ENCODE measurements at places on chromosomes 7 and 10.
A peak's percentile ranks its signal among the peaks of the same experiment; 100 is the strongest.

- DNase-seq = no peak
Observed at GRCh38 chr10:101614663-101615524, 26.8 kb downstream of the DPCD start.

DNA sequence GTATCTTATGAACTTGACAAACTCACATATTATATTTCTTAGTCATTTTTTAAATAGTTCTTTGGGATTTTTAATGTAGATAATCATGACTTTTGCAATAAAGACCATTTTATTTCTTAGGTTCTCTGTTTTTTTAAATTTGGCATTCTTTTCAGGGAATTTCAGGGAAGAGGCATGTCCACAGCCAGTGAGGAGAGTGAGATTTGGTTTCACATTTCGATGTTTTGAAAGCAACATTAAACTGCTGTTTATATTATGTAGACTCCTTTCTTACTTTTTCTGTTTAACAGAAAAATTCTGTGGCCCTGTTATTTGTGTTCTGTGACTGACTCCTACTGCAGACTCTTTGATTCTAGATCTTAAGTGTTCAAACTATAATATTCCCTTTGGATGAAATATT lies 153.7 kb downstream of the FAM107B start:
- no peak for DNase-seq

DNA sequence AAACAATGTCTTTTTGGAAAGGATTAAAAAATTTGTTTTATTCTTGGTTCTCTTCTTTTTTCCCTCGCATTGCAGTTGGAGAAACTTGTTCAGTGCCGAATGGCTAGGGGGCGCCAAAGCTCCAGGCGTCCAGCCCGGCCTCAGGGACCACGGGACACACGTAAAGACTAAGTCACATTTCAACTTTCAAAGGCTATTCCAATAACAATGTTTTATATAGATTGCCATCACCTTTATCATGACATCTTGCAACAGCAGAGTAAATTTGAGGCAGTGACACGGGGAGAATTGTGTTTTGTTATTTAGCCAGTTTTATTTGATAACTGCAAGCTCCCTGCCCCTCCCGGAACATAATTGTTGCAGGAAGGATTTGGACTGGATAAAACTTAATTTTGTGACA lies 2.2 kb upstream of the IGFBP3 start:
- DNase-seq = peak; percentile 40

- DNase-seq = no peak
Observed at GRCh38 chr10:35438718-35439571, 102.6 kb downstream of the CCNY start.

GRCh38 chr7:131325179-131325840 lies 2.4 kb upstream of the MKLN1 start:
- no peak for DNase-seq

DNA sequence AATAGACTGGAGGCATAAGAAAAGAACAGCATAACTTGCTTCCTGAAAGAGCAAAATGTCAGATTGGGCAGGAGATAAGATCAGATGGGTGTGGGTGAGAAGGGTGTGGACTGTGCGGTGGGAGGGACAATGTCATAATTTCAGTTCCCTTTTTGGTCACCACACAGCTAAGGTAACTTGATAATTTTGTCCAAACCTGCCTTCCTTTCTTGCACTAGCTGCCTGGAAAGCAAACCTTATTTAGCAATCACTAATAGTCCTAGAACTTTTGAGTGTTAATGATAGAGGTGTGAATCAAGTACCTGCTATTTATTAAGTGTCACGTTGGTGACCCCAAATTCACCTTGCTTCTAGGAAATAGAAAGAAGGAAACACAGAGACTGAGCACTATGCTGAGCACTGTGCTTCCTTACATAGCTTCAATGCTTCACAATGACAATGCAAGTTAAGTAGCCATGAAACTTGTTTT lies 72.4 kb upstream of the SP4 start:
- DNase-seq = no peak

DNA sequence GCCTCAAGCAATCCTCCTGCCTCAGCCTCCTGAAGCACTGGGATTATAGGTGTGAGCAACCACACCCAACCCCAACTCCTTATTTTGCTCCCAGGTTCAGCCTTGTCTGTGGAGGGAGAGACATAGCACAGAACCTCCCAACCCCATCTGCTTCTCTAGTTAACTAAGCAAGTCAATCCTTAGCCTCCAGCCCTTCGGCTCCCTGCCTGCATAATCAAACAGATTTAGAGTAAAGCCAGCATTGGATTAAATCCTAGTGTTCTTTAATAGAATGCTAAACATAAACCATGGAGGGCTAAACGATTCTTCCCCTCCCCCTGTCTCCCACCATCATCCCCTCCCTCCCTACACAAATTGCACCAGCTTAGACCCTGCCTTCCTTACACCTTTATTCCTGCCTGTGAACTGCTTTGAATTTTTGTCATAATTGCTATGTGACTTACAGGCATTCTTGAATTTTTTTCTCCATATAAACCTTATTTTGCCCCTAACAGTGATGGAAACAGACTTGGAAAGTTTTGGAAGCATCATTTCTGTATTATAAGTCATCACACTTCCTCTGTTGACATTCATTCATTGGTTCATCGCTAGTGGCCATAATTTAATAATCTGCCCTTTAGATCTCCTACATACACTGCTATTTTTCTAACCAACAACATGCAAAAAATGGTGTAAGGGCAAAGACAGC lies 72.6 kb upstream of the TOMM7 start:
- DNase-seq = no peak

DNA sequence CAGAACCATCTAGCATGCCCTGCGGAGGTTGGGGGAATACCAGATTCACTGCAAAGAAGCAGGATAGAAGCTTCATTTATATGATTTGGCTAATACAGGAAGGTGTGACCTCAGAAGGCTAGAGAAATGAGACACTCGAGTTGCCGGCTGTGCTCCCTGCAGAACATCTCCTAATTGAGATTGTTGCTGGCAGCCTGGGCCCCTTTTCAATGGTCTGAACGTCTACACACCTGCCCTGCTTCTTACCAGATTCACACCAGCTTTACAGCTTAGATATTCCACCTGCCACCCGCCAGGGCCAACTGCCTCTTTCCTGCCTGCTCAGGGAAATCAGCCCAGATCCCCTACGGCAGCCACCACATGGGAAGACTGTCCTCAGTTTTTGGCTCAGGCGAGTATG lies 475.3 kb upstream of the AUTS2 start:
- DNase-seq = no peak

- DNase-seq = no peak
Observed at GRCh38 chr10:104054430-104054829, 31.2 kb downstream of the COL17A1 start.
